ENCODE measurements at places on chromosomes 13 and 19. TPM values are rescaled to one million over a fixed set of nuclear protein-coding genes. Genes with fewer than 3 reads are reported as not detected.

GRCh38 chr13:113630804-113631203 is 27.2 kb downstream of the ATP4B start:
- no peak for DNase-seq

GRCh38 chr13:95267662-95268342 is 33.4 kb downstream of the ABCC4 start:
- no peak for DNase-seq

DNA sequence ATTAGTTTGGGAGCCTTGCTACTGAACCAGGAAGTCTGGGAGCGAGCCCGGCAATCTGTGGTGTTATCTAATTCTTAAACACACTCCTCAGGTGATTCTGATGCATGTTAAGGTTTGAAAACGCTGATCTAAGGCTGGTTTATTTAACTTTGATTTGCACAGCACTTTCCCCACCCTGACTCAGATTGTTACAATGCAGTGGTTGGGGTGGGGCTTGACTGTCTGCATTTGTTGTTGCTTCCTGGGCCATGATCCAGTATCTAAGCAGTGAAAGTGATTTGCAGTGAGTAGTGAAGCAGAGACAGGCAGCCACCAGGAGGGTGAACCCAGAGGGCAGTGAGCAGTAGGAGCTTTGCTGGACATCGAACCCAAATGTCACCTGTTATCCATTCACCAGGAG is 81.6 kb upstream of the ARGLU1 start:
- no peak for DNase-seq

- DNase-seq, result no peak
Observed at GRCh38 chr13:105814219-105814901, 721.1 kb downstream of the EFNB2 start.

The ITGBL1 gene
- total RNA-seq, result not detected

GRCh38 chr13:112999414-113000177 is 30.6 kb downstream of the MCF2L start:
- DNase-seq, result no peak
